Activated CD4-positive, CD25-positive, alpha-beta regulatory T cell treated with anti-CD3 and anti-CD28 coated beads, Interleukin-2, amount 50 U/mL, for 16 hours (primary cell): ENCODE measurements at places on chromosomes 6 and 20.

DNA sequence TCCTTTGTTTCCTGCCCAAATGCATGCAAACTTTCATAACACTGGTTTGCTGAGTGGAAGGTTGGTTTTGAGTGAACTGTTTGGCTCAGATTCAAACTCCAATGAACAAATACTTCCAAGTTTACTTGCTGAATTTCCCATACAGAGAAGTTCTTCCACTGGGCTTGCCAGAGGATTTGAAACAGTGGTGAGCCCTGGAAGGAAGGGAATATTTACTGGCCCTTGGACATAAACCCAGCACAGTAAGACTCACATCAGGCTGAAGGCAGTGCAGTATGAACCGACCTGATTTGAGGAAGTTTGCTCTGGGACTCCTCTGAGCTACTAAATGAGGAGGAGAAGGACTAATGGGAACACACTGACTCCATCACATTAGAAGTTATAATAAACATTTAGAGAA lies 3.8 kb downstream of the TRAF3IP2 start:
- DNase-seq: no peak

- no peak for DNase-seq
Observed at GRCh38 chr6:17910189-17910588, 77.2 kb downstream of the KIF13A start.

GRCh38 chr20:51639206-51639832 lies 96.8 kb upstream of the NFATC2 start:
- DNase-seq: no peak

GRCh38 chr6:108549241-108549640 lies 11.5 kb upstream of the FOXO3 start:
- DNase-seq: no peak

DNA sequence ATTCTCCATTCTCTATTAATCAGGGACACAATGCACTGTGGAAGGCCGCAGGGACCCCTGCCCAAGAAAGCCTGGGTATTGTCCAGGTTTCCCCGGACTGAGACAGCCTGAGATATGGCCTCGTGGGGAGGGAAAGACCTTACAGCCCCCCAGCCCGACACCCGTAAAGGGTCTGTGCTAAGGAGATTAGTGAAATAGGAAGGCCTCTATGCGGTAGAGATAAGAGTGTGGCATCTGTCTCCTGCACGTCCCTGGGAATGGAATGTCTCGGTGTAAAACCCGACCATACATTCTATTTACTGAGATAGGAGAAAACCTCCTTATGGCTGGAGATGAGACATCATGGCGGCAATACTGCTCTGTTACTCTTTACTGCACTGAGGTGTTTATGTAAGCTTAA lies 15.7 kb upstream of the EIF2S2 start:
- DNase-seq: no peak

DNA sequence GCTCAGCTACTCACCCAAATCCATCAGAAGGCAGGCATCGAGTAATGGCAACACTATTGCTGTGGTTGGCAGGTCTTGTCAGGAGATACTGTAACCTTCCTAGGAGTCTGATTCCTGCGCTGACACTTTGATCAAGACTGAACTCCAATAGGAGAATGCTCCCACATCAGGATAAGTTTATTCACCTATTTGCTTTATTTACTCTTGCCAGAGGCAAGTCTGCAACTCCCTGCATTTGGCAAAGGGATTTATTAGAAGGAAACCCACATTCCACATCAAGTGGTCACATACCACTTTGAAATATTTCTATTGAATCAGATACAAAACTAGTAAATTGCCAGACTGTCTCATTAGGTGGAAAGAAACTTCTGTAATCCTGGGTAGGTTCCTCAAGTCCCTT lies 43.5 kb downstream of the ZFAND3 start:
- no peak for DNase-seq

- no peak for DNase-seq
Observed at GRCh38 chr6:11685481-11686093, 93.0 kb downstream of the ADTRP start.

GRCh38 chr6:144064402-144065212 lies 30.8 kb downstream of the SF3B5 start:
- DNase-seq: no peak

DNA sequence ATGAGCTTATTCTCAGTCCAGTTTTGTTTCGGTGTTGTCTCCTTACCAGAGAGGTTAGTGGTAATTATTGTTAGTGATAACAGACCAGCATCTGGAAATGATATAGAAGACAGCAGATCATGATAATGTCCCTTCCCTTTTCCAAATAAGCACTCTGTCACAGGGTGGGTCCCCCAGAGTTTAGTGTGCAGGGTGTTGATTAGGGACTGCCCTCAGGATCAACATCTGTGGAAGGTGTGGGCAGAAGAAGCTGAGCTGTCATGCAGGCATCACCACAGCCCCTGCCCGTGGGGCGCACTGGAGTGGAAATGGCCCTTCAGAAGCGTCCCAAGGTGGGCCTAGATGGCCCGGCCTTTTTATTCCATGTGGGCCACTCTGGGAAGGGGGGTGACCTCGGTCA lies 67.6 kb upstream of the DTNBP1 start:
- DNase-seq: no peak

DNA sequence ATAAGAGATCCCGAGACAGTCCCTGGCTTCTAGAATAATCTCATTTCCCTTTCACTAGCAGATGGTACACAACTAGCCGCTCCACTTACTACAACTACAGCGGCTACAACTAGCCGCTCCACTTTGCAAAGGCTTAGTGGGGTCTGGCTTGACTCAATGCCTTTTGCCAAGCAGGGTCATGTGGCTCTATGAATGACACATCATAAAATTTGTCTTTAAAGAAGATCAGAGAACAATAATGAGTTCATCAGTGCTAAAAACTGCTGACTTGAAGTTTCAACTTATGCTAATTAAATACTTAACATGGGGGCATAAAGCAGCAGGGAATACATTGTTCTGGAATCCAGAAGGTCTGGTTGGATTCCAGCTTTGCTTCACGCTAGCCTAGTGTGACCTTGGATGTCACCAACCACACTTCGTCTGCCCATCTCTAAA lies 2.0 kb upstream of the MICAL1 start:
- no peak for DNase-seq

DNA sequence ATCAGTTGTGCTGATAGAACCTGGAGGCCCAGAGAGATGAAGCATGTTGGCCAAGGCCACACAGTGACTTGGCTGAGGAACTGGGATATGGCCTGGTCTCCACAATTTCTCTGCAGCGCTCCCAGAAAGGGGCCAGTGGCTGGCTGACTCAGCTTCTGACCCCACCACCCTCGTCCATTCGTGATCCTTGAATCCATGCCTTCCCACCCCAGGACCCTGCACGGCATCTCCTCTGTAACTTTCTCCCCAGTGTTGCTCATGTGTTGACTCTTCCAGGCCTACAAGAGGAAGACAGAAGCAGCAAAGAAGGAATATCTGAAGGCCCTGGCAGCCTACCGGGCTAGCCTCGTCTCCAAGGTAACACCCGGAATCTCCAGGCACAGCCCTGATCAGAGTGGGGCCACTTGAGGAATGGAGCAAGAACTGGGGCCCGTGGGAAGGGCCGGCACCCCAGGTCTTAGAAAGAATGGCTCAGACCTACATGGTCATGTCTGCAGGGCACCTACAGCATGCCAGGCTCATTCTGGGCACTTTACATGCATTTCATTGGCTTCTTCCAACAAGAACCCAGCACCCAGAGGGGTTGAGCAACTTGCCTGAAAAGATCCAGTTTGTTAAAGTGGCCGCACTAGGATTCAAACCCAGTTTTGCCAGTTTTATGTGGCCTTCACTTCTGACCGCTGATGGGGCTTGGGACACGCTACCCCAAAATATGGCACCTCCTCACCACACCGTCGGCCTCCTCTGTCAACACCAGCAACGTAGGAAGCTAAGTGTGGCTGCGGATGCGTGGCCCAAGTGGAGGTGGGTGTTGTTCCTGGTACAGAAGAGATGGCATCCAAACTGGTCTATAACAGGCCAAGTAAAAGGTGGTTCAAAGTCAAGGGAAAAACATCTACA lies 122.2 kb downstream of the JPH2 start:
- DNase-seq: no peak

- DNase-seq: no peak
Observed at GRCh38 chr6:3701631-3702030, 49.9 kb downstream of the PXDC1 start.

DNA sequence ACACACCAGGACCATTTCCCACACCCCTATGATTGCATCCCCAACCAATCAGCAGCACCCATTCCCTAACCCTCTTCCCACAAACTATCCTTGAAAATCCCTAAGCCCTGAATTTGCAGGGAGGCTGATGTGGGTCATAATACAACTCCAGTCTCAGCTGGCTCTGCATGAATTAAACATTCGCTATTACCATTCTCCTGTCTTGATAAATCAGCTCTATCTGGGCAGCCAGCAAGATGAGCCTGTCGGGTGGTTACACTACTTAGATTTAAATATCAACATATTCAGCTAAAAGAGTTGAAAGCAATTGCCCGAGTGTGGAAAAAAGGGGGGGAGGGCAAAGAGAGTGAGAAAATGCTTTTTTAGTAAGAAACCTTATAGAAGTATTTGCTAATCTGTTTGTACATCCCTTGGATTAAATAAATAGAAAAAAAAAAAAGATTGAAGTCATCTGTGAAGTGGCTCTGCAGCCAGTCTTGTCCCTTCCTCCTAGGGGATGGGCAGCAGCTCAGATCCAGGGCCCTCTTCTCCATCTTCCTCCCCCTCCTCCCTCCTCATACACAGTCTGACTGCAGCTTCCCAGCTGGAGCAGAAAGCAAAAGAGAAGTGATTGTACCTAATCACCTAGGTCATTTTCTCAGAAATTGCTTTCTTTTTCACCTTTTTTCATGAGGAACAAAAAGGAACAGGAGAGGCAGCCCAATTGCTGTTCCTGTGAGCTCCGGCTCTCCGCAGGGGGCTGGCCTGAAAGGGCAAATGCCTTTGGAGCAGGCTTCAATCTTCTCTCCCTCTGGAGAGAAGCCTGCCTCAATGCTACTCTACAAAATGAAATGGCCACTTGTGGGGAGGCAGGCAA lies 356.6 kb upstream of the SULF2 start:
- DNase-seq: no peak

GRCh38 chr20:37523911-37524700 lies 3.1 kb downstream of the NNAT start:
- no peak for DNase-seq

- no peak for DNase-seq
Observed at GRCh38 chr6:124722141-124722878, 239.9 kb upstream of the RNF217 start.

GRCh38 chr20:14235355-14235754 lies 102.1 kb downstream of the FLRT3 start:
- DNase-seq: no peak

DNA sequence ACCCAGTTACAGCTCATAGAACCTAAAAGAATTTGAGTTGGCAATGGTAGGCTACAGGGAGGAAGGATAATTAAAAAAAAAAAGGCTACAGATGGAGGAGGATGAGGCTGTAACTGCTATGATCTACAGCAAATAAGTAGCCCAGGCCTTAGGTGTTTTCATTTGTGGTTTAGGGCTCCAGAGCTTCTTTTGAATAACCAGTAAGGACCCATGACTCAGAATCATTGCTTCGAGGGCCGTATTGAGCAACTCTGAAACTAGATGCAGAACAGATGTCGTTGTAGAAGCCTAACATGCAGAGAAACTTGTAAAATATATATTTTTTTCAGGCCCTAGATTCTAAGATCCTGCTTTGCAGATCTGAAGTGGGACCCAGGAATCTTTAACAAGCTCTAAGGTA lies 19.0 kb upstream of the ASIP start:
- DNase-seq: no peak

DNA sequence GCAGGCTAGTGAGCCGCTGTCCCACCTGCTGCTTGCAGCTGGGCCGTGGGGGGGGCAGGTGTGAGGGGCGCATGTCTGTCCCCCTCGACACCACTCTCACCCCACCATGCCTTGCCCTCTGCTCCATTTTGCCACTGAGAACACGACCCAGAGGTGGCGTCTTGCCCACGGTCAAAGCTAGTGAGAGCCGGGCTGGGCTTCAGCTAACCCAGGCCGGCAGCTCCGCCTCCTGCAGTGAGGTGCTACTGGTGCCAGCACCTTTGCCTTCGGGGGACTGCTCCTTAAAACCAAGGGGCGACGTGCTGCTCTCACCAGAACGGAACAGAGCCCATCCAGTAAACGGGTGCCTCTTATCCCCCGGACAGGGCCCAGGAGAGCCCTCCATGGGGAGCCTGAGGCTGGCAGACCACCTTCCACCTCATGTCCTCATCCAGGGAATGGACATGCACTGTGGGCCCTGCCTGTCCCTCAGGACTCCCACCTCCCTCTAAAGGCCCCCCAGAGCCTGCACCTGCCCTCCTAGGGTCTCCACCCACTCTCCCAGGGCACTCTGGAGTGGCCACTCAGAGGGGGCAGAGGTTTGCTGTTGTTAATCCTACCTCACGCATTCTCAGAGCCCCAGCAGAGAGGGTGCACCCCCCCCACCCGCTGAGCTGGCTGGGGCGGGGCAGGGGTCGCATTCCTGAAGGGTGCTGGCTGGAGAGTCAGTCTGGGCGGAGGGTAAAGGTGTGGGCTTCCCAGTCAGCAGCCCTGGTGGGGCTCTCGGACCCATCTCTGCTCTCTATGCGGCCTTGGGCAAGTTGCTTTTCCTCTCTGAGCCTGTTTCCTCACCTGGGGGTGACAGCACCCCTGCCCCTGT lies 2.9 kb downstream of the RBBP8NL start:
- no peak for DNase-seq

- DNase-seq: no peak
Observed at GRCh38 chr6:27743787-27744186, 168.4 kb downstream of the OR2B2 start.

- DNase-seq: no peak
Observed at GRCh38 chr6:152698692-152699091, 995 bp downstream of the MYCT1 start.

- DNase-seq: no peak
Observed at GRCh38 chr20:22371843-22372242, 212.5 kb downstream of the FOXA2 start.

DNA sequence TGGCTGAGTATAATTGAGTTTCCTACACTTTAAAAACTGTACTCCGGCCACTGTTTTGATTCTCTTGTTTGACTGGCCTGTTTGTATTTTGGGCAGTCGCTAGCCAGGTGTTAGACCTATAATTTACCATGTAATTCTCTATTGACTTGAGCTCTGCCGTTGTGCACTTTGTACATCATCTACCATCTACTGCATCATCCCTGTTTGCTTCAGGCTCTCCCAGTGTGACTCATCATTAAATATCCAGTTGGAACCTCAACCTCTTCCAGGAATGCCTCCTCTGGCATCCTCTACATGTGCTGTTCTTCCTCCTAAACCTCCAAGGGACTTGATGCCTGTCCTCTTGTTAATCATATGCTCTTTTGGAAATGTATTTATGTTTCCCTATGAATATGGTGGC lies 72.3 kb downstream of the FARS2 start:
- no peak for DNase-seq
